ENCODE measurements at places on chromosomes 11 and 22.

- DNase-seq: no peak
Measured at GRCh38 chr22:39529487-39529851, 3.1 kb downstream of the RPS19BP1 start.

- no peak for DNase-seq
Measured at GRCh38 chr11:12841946-12842630, 167.0 kb upstream of the RASSF10 start.

DNA sequence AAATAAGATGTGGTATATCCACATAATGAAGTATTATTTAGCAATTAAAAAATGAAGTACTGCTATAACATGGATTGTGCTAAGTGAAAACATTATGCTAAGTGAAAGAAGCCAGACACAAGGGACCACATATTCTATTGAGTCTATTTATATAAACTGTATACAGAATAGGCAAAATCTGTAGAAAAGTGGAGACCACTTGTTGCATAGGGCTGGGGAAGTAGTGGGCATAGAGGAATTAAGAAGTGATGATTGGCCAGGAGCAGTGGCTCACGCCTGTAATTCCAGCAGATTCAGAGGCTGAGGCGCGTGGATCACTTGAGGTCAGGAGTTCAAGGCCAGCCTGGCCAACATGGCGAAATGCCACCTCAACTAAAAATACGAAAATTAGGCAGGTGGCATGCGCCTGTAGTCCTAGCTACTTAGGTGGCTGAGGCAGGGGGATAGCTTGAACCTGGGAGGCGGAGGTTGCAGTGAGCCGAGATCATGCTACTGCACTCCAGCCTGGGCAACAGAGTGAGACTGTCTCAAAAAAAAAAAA, 109.6 kb downstream of the RBFOX2 start:
- DNase-seq: no peak

DNA sequence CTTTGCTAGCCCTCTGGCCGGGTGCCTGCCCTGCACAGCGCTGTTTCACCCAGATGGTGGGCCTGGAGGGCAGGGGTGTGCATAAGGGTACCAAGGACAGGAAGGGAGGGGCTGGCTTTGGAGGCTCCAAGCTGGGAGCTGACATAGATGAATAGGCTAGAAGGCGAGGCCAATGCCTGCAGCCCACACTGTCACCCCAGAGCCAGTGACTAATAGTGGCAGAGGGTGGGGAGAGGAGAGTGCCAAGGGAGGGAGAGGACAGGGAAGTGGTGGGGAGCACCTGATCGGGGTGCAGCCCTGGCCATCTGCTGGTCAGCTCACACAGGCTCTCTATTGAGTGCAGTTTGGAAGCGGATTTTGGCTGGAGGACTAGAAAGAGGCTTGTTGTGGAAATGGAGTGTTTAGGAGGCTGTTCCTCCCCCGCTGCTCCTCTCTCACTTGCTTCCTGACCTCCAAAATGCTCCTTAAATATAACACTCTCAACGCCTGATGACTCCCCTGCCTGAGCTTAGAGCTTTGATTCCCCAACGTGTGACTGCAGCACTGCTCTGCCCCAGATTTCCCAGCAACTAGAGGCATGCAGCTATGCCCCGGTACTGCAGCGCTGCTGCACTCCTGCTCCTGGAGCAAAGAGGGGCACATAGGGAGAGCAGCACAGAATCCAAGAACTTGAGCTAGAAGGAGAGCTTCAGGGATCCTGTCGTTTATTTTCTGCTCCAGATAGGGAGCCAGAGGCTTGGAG, 89.2 kb downstream of the GRAMD1B start:
- no peak for DNase-seq

- no peak for DNase-seq
Measured at GRCh38 chr11:68467201-68467834, 6.8 kb downstream of the PPP6R3 start.

DNA sequence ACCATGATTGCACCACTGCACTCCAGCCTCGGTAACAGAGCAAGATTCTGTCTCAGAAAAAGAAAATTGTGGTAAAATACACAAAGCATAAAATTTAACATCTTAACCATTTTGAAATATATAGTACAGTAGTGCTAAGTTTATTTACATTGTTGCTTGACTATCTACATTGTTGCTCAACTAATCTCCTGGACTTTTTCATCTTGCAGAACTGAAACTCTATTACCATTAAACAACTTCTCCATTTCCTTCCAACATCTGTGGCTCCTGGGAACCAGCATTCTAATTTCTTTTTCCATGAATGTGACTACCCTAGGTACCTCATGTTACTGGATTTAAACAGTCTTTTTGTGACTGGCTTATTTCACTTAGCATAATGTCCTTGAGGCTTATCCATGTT, 13.5 kb upstream of the VWA5A start:
- no peak for DNase-seq

DNA sequence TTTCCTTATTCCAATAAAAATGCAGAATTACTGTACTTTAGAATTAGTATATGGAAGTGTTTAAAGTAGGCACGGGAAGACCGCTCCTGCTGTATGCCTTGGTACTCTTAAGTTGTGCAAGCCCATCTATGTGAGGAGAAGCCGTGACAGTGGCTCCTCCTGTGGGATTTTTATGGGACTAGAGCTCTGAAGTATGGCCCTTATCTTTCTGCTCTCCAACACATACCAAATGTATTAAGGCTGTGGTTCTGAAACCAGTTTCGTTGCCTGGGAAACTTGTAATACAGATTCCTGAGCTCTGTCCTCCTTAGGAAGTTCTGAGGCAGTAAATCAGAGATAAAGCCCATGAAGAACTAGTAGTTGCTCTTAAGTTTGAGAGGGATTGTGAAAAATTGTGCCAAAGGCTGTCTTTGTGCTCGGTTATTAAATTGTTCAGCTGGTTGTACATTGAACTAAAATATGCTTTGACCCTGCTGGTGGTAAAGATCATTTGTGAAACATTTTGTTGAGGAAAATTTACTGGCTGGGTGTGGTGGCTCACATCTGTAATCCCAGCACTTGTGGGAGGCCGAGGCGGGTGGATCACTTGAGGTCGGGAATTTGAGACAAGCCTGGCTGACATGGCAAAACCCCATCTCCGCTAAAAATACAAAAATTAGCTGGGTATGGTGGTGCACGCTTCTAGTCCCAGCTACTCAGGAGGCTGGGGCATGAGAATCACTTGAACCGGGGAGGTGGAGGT, 29.3 kb downstream of the RTN3 start:
- DNase-seq: no peak

DNA sequence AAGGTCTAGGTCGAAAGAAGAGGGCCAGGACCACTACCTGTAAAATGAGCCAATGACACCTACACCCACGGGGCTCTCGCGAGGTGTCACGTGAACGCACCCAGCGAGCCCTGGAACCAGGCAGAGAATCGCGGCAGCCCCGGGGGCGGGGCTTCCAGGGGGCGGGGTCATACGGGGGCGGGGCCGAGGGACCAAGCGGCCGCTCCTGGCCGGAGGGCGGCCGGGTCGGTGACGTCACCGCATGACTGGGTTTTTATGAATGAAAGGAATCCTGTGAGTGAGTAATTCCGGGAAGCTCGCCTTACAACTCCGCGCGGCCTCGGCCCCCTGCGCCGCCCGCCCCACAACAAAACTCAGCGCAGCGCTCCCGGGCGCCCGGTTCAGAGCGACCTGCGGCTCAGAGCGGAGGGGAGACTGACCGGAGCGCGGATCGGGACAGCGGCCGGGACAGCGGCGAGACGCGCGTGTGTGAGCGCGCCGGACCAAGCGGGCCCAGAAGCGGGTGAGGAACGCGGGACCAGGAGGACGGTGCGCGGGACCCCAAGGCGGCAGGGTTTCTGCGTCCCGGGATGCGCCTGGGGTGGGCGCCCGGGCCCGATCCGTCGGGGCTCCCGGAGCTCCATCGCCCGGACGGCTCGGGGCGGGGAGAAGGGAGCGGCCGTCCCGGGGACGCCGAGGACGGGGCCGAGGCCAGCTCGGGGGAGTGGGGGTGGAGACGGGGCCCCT, at the start of gene MAFF:
TSS of gene MAFF (plus strand) at position 284 of the 726 bp plus-strand sequence. CDS start 11,860 bp downstream, outside the sequence.
- peak; percentile 46 for DNase-seq

- DNase-seq: no peak
Measured at GRCh38 chr22:41563051-41563711, 2.4 kb downstream of the CSDC2 start.

DNA sequence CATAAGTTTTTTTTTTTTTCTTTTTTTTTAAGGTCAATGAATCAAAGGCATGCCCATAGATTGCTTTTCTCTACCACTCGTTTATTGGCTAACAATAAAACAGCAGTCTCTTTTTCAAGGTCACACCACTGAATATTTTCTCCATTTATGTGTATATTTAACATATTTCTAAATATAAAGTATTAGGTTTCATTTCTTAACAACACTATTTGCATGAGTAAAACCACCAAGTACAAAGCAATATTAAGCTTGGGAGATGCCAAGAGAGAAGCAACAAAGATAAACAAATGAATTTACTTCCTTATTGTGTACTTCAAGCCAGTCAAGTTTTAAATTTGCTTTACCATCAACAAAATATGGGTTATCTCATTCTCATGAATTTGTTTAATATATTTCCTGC, 708.9 kb upstream of the CCDC179 start:
- no peak for DNase-seq

- DNase-seq: no peak
Measured at GRCh38 chr11:15106201-15106965, 8.3 kb upstream of the INSC start.

GRCh38 chr11:76763573-76764346, 19.4 kb upstream of the TSKU start:
- DNase-seq: no peak

GRCh38 chr22:27164781-27165503, 507.6 kb downstream of the MIAT start:
- DNase-seq: no peak

- no peak for DNase-seq
Measured at GRCh38 chr22:35663371-35663770, 15.1 kb downstream of the APOL6 start.

All from cortex of kidney (tissue), 1 donor.